ENCODE measurements at places on chromosomes 4 and X.

- DNase-seq, result no peak
These were observed 88.6 kb downstream of the TSPAN7 start for GRCh38 chrX:38649674-38650647.

- DNase-seq, result peak; percentile 43
These were observed 310.8 kb downstream of the AFF2 start for GRCh38 chrX:148811236-148811635.

- no peak for DNase-seq
These were observed 80.4 kb downstream of the PTTG2 start for GRCh38 chr4:38040619-38041018.

- DNase-seq, result no peak
These were observed 16.3 kb downstream of the AMBN start for GRCh38 chr4:70608324-70608723.

GRCh38 chr4:24114919-24115500, 225.2 kb upstream of the PPARGC1A start:
- DNase-seq, result no peak

DNA sequence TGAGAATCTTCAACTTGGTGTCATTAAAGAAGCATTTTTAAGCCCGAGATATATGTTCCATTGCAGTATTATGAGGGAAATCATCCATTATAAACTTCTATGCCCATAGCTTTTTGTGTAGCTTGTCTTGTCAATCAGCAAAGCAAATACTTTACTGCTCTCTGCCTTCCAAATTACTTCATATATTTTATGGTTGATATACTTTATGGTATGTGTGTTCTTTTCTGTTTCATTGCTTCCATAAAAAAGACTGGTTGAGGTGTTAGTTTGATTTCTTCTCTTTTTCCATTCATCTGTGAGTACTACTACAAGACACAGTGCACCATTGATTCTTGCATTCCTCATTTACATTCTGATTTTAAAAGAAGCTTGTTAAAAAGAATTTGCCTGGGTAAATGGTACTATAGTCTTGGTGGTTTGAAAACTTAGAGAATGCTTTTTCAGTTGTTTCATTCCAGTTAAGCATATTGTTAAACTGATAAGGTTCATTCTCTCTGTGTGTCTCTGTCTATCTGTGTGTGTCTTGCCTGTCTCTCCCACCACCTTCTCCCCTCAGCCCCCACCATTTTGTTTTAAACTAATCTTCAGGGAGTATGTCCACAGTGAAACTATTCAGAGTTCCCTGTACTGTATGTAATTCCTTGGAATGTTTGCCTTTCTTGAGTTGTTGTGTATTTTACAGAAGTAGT, 27.1 kb downstream of the STAG2 start:
- DNase-seq, result no peak

- no peak for DNase-seq
These were observed 165.5 kb downstream of the KLF8 start for GRCh38 chrX:56397636-56398035.

DNA sequence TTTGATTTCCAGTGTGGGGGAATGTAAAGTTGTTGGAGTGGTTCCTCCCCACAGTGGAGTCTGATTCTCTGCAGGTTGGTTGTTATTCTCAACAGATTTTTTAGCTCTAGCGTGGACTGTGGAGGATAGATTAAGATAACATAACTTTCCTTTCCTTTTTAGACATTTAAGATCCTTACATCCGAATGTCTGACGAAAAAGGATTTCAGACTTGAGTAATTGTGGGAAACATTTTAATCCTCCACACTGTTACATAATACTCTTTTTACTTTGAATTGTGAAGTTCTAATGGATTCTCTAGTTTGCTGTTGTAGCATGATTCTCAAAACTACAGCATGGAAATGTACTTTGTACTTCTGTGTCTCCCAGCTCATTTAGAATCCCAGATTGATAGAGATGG, 107.8 kb downstream of the ARHGAP10 start:
- no peak for DNase-seq

- peak; percentile 23 for DNase-seq
These were observed 40.8 kb downstream of the CLCN4 start for GRCh38 chrX:10197279-10198210.

DNA sequence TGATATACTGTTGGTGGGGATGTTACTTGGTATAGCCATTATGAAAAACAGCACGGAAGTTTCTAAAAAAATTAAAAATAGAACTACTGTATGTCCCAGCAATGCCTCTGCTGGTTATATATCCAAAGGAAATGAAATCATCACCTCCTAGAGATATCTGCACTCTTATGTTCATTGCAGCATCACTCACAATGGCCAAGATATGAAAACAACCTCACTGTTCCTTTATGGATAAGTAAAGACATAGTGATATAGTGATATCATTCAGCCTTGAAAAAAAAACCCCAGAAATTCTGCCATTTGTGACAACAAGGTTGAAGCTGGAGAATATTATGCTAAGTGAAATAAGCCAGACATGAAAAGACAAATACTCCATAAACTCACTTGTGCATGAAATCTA, 543.8 kb upstream of the SLIT2 start:
- no peak for DNase-seq

GRCh38 chrX:27391623-27392022, 71.5 kb downstream of the PPP4R3C start:
- peak; percentile 0 for DNase-seq

- DNase-seq, result no peak
These were observed 29.2 kb downstream of the SLAIN2 start for GRCh38 chr4:48370260-48371134.

- DNase-seq, result no peak
These were observed 7.9 kb upstream of the SLC25A43 start for GRCh38 chrX:119391279-119391678.

DNA sequence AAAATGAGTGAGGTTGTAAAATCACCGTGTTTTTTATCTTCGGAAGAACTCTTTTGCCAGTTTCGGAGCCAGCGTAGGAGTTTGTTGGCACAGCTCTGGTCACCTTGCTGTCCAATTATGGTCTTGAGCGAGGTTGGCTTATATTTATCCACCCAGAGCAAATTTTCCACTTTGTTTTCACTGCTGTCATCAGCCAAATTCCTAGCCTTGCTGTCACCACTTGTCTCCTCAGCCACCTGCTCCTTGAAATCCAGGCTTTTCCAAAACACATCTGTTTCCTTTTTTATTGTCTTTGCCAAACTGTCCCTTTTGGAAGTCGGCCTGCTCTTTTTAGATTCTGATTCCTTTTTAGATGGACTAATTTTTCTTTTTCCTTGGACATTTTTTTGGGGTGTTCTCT, 57.6 kb downstream of the RFC1 start:
- DNase-seq, result no peak

DNA sequence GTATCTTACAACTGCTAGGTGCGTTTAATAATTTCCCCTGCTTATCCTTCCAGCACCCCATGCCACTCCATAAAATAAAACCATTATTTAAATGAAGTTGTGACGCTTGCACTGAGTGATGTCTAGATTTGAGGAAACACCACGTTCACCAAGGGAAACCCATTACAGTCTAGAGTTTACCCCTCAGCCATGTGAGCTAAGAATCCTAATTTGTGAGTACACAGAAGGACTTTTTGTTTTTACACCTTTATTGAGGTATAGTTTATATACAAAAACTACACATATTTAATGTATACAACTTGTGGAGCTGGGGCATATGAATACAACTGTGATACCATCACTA, 326.8 kb downstream of the RAPGEF2 start:
- DNase-seq, result no peak

DNA sequence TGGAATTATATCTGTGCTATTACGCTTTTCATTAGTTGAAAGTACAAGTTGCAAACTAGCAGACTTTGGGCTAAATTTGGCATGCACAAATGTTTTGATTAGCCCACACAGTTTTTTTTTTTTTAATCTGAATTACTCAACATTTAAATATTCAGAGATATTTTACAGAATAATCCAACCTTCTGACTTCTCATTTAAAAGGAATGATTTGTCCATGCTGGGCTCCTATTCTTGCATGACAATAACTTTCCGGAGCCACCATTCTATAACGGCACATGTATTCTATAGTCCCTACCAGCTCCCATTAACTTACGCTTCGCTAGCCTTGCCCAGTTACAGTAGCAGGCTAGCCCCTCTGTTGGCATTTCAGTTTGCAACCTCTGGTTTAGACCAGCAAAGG, 219.3 kb upstream of the FTHL17 start:
- peak; percentile 20 for DNase-seq

- DNase-seq, result no peak
These were observed 697.1 kb downstream of the GRID2 start for GRCh38 chr4:93000910-93001309.

DNA sequence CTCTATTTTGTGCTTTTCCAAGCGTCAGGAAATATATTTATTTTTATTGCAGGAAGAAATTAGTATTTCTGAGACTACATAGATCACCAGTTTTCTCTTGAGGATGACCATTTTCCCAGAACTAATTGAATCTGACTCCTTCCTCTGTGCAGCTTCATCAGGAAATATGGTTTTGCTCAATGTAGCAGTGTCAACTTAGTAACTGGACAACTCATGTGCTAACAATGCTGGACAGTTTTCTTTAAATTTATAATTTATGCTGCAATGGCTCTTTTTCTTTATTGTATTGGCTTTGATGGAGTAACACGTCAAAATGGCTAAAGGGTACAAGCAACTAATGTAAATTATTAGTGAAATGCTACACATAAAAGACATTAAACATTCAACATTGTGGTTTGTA, 531.5 kb downstream of the ANKRD50 start:
- no peak for DNase-seq

DNA sequence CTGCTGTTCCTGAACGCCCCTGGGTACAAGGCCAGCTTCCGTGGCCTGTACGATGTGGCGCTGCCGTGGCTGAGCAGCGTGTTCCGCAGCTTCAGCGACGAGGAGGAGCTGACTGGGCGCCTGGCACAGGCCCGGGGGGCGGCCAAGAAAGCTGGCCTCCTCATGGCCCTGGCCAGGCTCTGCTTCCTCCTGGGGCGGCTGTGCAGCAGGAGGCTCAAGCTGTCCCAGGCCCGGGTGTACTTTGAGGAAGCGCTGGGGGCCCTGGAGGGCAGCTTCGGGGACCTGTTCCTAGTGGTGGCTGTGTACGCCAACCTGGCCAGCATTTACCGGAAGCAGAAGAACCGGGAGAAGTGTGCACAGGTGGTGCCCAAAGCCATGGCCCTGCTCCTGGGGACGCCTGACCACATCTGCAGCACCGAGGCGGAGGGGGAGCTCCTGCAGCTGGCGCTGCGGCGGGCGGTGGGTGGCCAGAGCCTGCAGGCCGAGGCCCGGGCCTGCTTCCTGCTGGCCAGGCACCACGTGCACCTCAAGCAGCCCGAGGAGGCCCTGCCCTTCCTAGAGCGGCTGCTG, 28.2 kb downstream of the SH3TC1 start:
- no peak for DNase-seq

DNA sequence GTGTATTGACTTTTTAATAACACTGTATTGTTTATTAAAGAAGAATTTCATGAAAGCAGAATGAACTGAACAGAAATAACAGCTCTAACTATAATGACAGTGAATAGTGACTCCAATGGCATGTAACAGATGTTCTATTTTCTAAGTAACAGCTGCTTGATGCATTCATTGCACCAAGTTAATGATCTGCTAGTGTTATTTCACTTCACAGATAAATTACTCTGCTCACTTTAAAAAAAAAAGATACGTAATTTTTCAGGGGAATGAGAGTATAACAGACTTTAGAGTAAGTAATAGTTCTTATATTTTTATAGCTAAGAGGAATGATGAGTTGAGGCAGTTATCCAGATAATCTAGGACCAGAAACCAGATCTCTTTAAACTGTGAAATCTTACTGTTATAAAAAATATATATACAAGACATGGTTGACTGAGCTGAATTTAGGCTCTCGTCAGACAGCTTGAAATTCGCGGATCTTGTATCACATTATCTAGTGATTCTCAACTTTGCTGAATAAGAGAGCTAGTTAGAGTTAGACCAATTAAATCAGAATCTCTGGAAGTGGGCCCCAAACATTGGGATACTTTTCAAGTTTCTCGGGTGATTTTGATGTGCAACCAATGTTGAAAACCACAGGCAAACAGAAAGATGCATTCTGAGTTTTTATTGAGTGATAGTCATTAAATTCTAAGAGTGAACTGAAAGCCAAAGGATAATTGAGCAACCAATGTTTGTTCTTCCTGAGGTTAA, 840.7 kb downstream of the DMD start:
- DNase-seq, result no peak

DNA sequence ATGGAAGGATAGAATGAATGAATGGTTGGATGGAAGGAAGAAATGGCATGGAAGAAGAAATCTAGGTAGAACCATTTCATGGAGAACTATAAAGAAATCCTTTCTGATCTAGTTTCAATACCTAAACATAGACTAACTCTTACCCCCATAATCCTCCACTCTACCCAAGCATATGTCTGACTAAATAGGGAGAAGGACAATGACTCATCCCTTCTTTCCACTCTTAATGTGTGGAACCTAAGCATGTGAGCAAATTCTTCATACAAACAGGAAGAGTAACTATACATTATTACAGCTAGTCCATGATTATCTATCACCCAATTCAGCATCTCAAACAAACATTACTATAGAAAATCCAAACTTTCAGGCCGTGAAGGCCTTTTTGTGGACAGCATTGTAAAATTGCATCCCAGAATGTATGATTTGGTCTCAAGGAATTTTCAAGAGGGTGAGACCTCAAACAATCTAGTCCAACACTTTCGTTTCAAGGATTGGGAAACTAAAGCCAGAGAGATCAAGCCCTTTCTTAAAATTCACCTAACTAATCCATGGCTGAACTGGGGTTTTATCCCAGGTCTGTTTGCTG, 11.2 kb downstream of the C1QTNF7 start:
- DNase-seq, result peak; percentile 44

GRCh38 chr4:1112174-1112820, 1.1 kb downstream of the RNF212 start:
- DNase-seq, result no peak

DNA sequence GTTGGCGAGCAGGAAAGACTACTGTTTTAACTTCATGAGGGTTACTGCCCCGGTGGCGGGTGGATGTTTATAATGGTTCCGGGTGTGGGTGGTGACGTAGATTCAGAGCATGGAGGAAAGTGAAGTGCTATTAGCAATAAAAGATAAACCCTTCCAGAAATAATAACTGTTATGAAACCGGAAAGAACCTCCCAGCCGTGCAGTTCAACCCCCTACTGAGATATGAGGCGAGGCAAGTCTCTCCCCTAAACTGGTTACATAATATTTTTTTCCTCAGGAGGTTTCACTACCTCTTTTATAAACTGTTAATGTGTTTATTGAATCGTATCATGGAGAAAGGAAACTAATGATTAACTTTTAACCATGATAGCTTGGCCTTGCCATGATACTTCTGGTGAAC, 33.9 kb upstream of the STIM2 start:
- DNase-seq, result no peak

- no peak for DNase-seq
These were observed 74.8 kb upstream of the PACRGL start for GRCh38 chr4:20625426-20625825.

- peak; percentile 14 for DNase-seq
These were observed 78.1 kb downstream of the NDST3 start for GRCh38 chr4:118112117-118113046.
